ENCODE measurements at places on chromosomes 6 and 20.

- DNase-seq = peak; percentile 78
Observed at GRCh38 chr20:6704132-6704861, 63.2 kb upstream of the BMP2 start.

DNA sequence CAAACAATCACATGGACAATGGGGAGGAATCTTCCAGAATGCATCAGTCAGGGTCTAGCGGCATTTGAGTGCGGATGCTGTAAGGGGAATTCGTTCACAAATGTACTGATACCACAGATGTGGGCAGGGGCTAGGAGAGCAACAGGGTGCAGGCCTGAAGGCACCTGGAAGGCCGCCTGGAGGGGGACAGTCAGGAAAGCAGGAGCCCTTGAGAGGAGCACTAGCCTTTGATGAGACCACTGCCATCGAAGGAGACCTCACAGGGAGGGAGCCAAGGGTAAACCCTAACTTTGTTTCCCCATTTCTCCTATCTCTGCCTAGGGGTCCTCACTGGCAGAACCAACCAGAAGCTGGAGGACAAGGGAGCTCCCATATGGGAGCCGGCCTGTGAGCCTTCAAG lies 38.2 kb downstream of the MYB start:
- DNase-seq = no peak

DNA sequence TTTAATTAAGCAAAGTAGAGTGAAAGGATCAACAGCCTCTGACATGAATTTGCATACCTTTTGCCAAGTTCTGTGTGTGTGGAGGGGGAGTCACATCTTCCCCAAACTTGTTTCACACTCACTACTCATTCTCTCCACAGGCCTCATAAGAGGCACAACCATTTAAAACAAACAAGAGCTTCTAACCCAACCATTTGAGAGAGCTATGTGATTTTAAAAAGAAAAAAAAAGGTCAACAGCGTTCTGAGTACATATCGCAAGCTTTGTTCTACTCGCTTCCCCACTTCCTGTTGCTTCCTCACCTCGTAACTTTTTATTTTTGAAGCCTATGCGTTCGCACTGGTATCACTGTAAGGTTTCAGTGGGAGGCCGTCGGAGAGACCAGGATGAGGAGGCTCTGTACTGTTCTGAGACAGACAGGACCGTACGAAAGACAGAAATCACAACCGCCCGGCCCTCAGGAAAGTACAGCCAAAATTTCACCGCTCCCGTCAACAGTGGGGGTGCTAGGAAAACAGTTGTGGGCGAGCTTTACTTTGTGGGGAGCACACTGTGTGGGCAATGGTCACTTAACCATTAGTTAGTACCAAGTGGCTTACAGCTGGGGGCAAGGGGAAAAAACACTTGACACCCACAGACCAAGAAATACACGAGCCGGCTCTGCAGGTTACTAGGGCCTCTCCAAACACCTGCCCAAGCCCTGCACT lies 61.3 kb downstream of the TRERF1 start:
- DNase-seq = no peak

DNA sequence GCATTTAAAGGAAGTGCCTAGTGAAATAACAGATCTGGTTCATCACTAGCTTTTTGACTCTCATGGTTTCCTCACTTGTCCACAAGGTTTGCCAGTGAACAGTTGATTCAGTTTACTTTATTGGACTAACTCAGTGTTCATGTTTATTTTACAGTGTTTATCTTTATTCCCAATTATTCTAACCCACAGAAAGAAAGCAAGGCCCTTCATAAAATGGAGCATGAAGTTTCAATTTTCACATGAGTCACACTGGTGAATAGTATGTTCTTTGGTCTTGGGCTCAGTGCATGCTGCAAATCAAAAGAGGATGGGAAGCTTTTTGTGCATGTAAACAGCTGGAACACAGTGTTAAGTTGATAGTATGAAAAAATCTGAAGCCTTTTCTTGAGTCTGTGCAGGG lies 217.6 kb upstream of the HDDC2 start:
- no peak for DNase-seq

DNA sequence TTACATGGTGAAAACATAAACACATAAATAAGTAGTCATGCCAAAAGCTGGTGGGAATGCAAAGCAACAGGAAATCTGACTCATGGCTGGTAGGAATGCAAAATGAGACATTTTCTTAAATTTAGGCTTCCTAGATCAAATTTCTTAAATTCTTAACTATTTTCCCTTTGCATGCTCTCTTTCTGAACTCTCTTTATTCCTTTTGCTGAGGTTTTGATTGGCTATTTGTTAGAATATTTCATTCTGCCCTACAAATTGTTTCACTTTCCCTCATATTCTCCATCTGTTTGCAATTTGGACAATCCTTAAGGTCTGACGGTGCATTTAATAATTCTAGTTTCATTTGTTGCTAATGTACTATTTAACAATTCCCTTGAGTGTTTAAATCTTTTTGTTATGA lies 437.5 kb upstream of the RGS17 start:
- no peak for DNase-seq

- DNase-seq = no peak
Observed at GRCh38 chr6:43747784-43748183, 22.2 kb upstream of the VEGFA start.

- DNase-seq = no peak
Observed at GRCh38 chr20:47256668-47257236, 99.7 kb downstream of the ZMYND8 start.

DNA sequence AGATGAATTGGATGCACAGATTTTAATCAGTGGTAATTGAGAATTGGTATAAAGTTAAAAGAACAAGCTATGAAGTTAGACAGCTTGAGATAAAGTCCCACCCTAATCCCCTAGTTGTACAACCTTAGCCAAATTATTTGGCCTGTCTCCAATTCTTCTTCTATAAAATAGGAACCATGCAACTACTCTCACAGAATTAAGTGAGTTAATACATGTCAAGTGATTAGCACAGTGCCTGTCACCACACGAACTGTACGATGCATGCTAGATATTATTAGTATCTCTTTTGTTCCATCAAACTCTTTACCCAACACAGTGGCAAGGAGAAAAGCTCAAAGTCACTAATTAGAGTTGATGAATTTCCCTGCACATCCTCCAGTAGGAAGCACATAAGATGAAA lies 44.7 kb downstream of the MBOAT1 start:
- no peak for DNase-seq

DNA sequence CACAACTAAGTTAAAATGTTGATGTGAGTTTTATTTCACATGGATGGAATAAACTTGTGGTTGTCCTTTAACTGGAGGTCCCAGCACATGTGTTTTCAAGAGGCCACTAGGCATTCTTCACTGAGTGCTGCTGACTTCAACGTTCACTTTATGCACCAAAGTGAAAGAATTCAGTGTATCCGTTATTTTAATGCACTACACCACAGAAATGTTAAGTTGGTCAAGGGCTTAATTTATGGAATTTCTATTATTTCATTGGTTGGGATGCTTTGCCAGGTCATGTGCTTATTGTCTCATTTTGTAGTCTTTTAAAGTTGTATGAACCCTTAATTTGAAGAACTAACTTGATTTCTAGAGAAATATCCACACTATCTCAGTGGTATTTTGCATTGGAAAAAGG lies 106.4 kb downstream of the PPP1R14C start:
- DNase-seq = no peak

- no peak for DNase-seq
Observed at GRCh38 chr6:92538275-92538674, 881.1 kb downstream of the EPHA7 start.

- no peak for DNase-seq
Observed at GRCh38 chr20:43058077-43058476, 131.6 kb downstream of the PTPRT start.

GRCh38 chr20:1907586-1907985 lies 12.4 kb downstream of the SIRPA start:
- DNase-seq = no peak

DNA sequence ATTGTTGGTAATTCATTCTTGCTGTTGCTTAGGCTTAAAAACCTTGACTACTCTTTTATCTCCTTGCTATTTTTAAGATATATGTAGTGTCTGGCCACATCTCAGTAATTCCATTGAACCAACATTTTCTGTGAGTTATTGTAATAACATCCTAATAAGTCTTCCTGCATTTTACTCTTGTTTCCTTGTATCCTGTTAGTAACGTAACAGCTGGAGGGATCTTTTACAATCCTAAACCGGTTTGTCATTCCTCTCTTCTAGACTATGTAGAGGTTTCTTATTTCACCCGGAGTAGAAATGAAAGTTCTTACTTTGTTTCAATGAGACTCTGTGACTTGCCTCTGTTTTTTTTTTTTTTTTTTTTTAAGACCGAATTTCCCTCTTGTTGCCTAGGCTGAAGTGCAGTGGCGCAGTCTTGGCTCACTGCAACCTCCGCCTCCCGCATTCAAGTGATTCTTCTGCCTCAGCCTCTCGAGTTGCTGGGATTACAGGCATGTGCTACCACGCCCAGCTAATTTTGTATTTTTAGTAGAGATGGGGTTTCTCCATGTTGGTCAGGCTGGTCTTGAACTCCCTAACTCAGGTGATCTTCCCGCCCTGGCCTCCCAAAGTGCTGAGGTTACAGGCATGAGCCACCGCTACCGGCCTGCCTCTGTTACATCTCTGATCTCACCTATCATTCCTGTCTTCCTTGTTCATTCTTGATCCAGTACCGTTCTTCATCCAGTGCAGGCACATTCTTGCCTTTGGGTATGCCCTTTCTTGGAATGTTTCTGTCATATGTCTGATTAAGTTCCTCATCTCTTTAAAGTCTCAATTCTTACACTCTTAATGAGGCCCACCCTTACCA lies 44.7 kb downstream of the NCOA3 start:
- no peak for DNase-seq

DNA sequence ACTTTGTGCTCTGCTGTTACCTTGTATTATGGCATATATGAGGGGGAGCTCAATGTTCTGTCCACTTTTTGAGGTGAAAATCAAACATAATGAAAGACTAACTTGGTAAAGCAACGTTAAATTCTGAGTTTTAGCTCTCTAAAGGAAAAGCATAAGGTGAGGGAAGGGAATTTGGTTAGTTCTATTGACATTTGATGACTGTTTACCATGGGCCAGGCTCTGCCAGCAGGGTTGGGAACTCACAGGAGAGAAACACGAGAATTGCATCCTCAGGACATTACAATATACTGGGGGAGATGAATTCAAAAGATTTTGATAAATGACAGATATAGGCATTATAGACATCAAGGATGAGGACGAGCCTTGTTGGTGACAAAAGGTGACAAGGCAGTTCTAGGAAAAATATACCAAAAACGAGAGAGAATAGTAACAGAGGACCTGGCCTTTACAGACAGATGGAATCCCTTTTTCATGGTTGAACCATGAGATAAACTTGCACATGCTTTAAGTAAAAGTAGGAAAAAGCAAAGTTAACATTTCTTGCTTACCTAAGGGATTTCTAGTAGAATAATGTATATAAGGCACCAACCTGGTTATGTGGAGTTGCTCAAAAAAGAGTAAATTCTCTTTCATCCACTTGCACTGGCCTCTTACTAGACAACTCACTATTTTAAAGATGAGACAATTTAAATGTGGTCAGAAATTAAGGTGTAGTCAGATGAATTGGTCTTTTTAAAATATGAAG lies 191.4 kb downstream of the NKAIN2 start:
- DNase-seq = no peak

DNA sequence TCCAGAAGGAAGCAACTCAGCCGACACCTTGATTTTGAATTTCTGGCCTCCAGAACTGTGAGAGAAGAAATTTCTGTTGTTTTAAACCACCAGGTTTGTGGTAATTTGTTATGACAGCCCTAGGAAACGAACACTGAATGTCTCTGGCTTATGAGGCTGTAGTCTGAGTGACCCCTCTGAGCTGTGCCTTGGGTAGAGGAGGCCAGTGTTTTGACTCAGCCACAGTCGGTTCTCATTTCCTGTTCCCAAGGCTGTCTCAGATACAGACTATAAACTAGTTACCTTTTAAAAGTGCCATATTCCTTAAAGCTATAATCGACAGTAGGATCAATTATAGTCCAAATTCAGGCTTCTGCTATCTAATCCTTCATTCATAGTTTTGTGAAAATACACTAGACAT lies 391.2 kb upstream of the MAP3K7 start:
- DNase-seq = no peak

- no peak for DNase-seq
Observed at GRCh38 chr6:148965287-148965686, 218.5 kb downstream of the UST start.

- DNase-seq = no peak
Observed at GRCh38 chr6:142725024-142725770, 219.8 kb downstream of the HIVEP2 start.

GRCh38 chr6:160795721-160796120 lies 93.7 kb downstream of the PLG start:
- no peak for DNase-seq

DNA sequence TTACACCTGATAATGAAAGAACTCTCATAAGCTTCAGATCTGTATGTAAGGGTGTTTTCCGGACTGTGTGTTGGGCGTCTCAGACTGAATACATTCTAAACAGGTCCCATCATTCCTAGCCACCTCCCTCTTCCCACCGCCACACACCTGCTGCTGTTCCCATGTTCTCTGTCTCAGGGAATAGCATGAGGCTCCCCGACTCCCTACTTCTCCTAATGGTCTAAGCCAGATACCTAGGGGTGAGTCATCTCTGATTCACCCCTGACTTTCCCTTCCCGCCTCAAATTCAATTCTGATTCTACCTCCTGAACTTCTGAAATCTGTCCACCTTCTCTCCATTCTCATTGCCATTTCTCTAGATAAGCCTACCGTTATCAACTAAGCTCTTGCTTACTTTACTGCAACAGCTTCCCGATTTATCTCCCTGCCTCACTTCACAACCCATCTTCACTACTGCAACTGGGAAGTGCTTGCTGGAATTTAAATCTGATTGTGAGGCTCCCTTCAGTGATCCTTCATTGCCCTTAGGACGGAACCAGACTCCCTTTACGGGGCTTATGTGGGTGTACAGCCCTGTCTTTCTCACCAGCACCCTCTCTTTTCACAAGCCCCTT lies 1.6 kb downstream of the TMEM14A start:
- DNase-seq = peak; percentile 70

GRCh38 chr6:138115877-138116660 lies 8.8 kb upstream of the PERP start:
- peak; percentile 76 for DNase-seq

- DNase-seq = peak; percentile 45
Observed at GRCh38 chr6:79525272-79526100, 11.7 kb downstream of the LCA5 start.

GRCh38 chr20:673603-674001 lies 2.0 kb downstream of the SCRT2 start:
- DNase-seq = no peak

DNA sequence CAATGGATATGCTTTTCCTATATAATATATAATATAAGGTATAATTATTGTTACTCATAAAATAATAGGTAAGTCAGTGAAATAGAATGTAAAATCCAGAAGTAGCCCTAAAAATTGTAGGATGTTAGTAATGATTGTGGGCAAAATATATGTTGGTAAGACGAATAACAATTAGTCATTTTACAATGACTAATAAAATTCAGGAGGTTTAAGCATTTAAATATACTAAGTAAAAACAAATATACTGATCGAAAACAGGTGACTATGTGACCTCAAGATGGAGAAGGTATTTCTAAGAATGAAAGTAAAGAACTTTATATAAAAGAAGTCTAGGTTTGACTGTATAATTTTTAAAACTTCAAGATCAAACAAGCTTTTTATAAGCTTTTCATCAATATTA lies 28.9 kb downstream of the FUCA2 start:
- DNase-seq = no peak

Data from body of pancreas (tissue), 4 donors.